ENCODE measurements at places on chromosomes 2 and 18.

DNA sequence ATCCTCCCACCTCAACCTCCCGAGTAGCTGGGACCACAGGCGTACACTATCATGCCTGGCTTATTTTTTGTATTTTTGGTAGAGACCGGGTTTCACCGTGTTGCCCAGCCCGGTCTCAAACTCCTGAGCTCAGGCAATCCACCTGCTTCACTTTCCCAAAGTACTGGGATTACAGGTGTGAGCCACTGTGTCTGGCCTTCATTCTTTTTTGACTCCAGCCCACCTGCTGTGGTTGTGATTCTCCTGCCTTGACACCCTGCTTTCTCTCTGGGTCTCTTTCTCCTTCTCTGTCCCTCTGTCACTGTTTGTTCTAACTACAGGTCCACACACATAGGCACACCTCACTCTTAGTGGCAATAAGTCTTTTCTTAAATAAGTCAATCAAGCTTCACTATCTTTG, 85.3 kb downstream of the FTCDNL1 start:
- no peak for DNase-seq

DNA sequence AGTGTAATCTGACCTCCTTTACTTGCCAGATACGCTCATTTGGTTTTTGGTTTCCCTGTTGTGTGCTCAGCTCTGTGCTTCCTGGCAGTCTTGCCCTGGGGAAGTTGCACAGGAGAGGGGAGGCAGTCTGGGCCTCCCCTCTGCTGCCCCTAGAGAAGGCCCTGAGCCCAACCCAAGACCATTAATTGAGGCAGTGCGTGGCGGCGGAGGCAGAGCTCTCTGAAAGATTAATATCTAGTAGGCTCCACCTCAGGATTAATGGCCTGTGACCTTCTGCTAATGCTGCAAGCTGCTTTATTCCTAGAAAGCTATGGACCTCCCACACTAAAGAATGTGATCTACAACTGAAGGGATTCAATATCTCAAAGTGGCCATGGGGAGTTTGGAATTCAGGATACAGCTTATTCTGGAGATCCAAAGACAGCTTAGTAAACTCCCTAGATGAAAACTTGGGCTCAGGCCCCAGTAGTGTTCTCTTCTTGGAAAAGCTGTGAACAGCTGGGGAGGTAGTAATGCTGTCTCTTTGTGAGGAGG, 41.4 kb upstream of the MAPRE2 start:
- no peak for DNase-seq

GRCh38 chr2:154449951-154450658, 248.4 kb upstream of the KCNJ3 start:
- no peak for DNase-seq

DNA sequence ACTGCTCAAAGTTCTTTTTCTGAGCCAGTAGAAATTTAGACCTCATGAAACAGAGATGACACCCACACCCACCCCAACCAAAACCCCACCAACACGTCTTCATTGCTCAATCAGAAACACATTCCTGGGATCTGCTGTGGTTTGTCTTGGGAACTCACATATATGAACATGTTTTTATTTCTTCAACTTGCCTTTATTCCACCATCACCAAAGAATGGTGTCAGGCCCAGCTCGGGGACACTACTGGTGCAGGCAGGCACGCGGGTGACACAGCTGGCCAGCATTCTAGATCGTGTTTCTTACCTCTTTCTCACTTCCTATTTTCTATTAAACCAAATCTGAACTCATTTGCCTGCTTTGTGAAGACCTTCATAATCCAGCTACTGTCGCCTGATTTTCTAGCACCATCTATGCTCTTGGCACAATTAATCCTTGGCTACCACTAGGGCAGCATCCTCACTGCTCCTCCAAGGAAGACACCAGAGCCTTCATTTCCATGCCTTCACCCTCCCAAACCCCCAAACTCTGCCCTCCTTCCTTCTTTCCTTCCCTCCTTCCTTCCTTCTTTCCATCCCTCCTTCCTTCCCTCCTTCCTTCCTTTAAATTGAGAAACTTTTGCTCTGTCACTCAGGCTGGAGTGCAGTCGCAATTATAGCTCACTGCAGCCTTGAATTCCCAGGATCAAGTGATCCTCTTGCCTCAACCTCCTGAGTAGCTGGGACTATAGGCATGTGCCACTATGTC, 157.1 kb downstream of the BCL2 start:
- peak; percentile 2 for DNase-seq

GRCh38 chr2:221517696-221518151, 54.4 kb downstream of the EPHA4 start:
- peak; percentile 36 for DNase-seq

GRCh38 chr2:207706936-207707860, 4.2 kb upstream of the CCNYL1 start:
- no peak for DNase-seq

GRCh38 chr2:70461414-70461813, 92.2 kb downstream of the TGFA start:
- no peak for DNase-seq

- DNase-seq, result no peak
These were observed 10.8 kb upstream of the LYPD6B start for GRCh38 chr2:149027590-149028250.

DNA sequence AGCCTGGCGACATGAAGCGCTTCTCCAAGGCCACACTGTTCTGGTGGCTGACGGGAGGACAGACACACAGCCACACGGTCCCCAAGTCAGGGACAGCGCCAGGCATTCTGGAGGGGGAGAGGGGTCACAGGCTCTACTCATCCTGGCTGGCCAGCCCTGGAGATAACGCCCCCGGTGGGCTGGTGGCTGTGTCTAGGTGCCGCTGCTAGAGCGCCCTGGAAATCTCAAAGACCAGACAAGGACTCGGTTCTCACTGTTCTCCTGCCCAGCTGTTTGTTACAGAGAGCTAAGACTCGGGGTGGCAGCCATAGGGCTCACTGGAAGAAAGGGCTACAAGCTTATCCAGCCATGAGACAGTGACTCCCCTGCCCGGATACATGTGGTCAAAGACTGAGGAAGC, 72.0 kb downstream of the KCNF1 start:
- DNase-seq, result no peak

DNA sequence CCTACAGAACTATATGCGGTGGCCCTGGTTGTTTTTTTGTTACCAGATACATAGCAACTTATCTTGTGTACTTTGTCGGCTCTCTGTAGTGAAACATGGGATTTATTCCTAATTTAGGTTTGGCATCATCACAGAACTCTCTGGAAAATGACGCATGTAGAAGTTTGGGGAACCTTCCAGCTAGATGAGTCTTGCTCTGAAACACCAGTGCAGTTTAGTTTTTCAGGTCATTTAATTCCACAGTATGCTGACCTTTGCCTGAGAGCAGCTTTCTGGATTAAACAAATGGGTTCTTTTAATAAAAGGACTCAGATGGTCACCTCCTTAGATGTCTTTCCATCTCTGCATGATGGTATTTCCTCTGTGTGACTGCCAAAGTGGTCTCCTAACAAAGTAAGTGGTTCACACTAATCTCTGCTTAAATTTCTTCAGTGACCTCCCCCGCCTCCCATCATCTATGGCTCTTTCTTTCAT, 39.9 kb downstream of the MYO3B start:
- DNase-seq, result no peak

DNA sequence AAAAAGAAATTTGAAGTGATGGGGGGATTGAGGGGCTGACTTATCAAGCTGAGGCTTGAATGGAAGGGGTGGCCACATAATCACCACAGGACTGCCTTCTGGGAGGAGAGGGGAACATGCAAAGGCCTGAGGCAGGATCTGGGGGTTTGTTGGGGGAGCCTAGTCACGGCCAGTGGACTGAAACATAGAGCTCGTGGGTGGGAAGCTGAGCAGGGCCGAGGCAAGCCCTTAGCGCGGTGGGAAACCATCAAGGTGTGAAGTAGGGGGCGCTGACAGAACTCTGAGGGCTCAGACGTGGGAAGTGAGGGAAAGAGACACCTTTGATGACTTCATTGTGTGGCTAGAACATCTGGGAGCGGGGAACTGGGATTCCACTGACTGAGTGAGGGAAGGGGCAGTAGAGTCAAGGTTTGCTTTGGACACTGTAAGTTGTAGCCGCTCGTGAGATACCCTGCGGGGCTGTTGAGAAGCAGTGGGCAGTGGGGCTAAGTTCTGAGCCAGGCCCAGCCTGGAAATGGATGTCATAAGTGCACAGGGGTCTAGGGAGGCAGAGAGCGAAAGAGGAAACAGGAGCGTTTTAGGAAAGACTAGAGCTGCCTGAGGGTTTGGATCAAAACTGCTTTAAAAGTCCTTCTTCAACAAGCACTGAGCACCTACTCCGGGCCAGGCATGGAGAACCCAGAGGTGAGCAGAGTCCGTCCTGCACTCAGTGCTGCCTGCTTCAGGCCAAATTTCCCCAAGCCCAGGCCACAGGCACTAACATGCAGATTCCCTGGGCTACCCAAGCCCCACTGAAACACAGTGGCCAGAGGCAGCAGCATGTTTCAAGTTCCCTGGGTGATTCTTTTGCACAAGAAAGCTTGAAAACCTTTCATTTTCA, 686 bp upstream of the SNORC start:
- DNase-seq, result no peak

- no peak for DNase-seq
These were observed 29.1 kb downstream of the SLC4A3 start for GRCh38 chr2:219656526-219656925.

- DNase-seq, result no peak
These were observed 276.5 kb upstream of the MGAT5 start for GRCh38 chr2:133977405-133977804.

DNA sequence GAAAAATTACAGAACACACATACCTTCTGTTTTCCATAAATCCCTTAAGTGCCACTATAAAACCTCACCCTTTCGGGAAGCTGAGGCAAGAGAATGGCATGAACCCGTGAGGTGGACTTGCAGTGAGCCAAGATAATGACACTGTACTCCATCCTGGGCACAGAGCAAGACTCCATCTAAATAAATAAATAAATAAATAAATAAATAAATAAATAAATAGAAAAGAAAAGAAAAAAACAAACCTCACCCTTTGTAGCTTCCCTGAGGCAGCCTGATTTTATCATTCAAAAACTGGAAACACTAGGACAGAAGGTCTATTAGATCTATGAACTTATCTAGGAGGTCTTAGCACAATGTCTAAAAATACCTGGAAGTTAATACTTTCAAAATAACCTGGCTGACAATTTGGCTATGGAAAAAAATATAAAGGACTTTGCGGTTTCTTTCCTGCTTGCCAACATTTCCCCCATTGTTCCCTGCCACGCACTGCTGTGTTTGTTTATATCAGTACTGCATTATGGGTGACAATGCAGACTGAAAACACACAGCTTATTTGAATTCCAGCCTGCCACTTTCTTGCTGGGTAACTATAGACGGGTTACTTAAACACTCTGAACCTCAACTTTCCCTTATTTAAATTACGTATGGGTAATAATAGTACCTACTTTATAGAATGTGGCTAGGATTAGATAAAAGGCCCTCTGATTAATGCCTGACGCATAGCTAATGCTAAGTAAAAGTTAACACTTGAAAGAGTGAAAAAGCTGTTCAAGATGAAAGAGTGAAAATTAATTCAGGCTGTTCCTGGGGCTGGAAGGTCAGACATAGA, 313.0 kb downstream of the RDH14 start:
- no peak for DNase-seq

GRCh38 chr2:234091432-234091879, 41.0 kb downstream of the SPP2 start:
- DNase-seq, result no peak

- DNase-seq, result no peak
These were observed 3.1 kb downstream of the COL3A1 start for GRCh38 chr2:188977317-188977716.

DNA sequence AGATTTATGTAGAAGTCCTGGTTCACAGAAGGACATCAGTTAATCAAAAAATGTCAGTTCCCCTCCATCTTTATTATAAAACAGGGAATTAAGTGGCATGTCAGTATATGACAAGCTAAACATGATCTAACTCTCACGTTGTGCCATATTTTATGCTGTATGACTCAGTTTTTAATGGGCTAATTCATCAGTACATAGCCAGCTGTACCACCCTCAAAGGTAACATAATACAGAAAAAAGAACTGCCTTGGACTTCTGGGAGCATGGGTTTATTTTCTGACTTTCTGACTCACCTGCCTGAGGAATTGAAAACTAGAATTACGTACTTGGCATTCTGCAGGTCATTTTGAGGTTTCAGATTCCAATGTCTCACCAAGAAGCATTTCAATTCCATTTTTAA, 135.7 kb downstream of the CMPK2 start:
- DNase-seq, result no peak

GRCh38 chr2:229571243-229571642, 143.1 kb downstream of the DNER start:
- no peak for DNase-seq

DNA sequence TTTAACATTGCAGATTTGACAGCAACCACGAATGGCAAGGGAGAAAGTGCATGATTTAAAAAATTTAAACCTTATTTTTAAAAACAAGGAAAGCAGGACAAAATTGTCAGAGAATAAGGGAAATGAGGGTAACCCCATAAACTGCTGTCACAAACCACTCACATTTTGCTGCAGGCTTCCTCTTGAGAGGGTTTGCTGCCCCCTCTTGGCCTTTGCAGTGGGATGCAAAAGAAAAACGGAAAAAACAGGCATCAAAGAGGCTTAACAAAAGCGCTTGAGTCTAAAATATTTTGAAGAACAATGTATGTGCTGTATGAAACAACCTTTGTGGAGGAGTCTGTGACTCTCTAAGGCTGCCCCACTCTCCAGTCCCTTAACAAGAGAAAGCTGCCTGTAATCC, 91.6 kb downstream of the TMX3 start:
- peak; percentile 48 for DNase-seq

GRCh38 chr2:223591596-223591995, 10.6 kb downstream of the SCG2 start:
- no peak for DNase-seq

DNA sequence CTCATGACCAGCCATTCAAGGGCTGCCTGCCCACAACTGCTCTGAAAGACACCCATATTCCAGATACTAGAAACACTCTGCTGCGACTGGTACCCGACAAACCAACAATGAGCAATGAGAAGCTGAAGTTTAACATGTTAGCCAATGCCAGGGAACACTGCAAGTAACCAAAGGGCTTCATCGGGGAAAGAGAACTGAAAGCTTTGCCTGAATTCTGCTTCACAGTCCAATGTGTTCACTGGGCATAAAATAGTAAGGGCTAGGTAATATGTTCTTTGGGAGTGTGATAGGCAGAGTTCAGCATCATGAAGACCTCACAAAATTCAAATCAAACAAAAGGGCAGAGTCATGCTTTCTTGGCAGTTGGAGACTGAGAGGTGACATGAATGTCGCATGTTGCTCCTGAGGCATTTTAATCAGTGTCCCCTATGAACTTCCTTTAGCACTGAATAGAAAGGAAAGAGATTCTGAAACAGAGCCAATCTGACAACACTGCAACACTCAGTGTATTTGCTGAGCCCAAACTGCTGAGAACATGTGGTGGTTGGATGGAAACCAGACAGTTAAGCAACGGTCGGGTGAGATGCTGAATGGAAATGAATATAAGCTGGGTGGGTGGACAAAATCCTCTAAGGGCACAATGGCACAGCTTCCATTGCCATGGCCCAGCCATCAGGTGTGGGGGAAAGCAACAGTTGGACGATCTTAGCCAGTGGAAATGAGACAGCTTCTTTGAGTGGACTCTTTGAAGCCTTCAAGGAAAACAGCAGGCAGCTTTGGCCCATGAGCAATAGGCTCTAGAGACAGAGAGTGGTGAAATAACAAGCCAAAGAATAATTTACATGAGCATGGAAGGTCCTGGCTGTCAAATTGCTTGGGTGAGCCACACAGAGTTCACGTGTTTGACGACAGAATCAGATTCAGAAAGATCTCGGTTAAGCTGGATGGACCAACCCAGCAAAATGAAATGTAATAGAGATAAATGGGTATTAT, 277.5 kb downstream of the AFF3 start:
- DNase-seq, result no peak
